ENCODE measurements at places on chromosomes 1 and 21.

GRCh38 chr1:192535916-192536664 lies 39.5 kb upstream of the RGS1 start:
- no peak for DNase-seq

GRCh38 chr1:33021567-33022431 lies 14.9 kb downstream of the AK2 start:
- DNase-seq = no peak

DNA sequence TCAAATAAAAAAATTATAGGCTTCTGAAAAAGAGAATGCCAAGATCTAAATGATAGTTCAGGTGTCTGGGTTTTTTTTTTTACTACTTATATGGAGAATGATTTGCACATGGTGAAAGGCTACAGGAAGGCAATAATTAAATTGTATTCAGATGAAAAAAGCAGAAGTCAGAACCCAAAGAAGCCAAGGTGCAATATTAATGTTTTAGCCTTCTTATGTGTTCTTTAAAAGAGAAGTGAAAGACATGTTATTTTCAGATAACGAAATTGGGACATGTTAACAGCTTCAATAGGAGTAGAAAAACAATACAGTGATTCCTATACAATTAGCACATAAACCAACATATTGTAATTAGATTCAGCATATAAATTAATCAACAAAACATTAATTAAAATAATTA lies 452.9 kb upstream of the PRMT6 start:
- DNase-seq = no peak

GRCh38 chr1:91765293-91765692 lies 120.7 kb downstream of the TGFBR3 start:
- no peak for DNase-seq

GRCh38 chr1:32503153-32503552 lies 36.1 kb upstream of the ZBTB8A start:
- no peak for DNase-seq

DNA sequence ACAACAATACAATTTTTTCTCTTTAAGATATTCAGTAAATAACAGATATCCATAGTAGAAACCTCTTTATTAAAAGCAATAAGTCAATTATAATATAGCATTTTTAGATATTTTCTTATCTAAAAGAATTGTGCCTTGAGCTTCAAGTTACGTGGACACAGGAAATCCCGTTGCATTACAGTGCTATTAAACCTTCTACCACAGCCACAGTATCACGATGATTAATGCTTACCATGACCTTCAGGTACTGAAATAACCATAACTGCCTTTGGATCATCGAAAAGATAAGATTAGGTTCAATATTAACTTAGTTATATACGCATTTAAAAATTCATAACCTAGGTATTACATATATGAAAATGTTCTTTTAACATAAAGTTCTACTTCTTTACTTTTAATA lies 17.9 kb downstream of the B3GALNT2 start:
- DNase-seq = no peak

GRCh38 chr1:220707160-220707559 lies 17.0 kb downstream of the C1orf115 start:
- DNase-seq = no peak

DNA sequence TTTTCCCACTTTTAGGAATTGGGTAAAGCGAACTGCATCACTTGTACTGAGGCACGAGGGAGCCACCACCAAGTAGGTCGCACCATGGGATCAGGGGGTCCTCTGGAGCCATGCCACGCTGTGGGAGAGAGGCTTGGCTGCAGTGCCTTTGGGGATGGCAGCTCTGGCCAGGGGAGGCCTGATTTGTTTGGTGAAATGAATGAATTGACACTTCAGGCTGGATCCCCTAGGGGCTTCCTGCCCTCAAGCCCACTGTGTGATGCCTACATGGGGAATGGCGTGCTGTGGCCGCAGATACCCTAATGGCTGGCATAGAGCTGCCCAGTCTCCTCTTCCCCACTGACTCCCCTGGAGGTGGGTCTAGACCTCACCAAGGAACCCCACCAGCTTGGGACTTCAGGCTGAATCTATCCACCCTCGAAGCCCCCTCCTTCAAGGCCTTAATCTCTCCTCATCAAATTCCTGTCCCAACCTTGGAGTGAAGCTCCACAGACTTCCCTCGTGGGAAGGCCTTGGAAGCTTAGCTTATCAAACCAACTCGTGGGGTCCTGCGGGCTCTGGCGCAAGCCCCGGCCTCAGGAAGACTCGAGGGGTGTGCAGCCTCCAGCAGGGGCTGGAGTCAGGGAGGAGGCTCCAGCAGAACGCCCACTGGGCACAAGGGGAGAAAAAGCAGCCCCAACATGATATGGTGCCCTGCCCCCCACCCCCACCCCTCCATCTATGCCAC lies 64.6 kb downstream of the VWA5B1 start:
- DNase-seq = no peak

DNA sequence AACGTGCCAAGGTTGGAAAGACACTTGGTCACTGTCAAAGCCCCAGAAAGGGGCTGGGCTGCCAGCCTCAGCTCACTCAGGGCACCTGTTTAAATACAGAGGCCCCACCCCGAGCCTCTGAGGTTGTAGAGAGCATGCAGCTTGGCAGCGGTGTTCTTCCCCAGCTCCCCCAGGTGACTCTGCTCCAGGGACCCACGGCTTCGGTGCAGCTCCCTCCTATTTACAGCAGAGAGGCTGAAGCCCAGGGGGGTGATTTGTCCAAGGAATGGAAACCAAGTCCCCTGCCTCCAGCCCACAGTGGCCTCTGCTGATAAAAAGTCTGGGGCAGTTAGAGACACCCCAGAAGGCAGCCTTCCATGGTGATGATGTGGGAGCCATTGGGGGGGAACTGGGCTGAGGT lies 9.1 kb upstream of the C1QA start:
- DNase-seq = no peak
